Progenitor cell of endocrine pancreas (in vitro differentiated cells): ENCODE measurements at places on chromosomes 5 and 9.

- DNase-seq = no peak
These were observed 273.1 kb downstream of the ARHGEF28 start for GRCh38 chr5:73899055-73899454.

DNA sequence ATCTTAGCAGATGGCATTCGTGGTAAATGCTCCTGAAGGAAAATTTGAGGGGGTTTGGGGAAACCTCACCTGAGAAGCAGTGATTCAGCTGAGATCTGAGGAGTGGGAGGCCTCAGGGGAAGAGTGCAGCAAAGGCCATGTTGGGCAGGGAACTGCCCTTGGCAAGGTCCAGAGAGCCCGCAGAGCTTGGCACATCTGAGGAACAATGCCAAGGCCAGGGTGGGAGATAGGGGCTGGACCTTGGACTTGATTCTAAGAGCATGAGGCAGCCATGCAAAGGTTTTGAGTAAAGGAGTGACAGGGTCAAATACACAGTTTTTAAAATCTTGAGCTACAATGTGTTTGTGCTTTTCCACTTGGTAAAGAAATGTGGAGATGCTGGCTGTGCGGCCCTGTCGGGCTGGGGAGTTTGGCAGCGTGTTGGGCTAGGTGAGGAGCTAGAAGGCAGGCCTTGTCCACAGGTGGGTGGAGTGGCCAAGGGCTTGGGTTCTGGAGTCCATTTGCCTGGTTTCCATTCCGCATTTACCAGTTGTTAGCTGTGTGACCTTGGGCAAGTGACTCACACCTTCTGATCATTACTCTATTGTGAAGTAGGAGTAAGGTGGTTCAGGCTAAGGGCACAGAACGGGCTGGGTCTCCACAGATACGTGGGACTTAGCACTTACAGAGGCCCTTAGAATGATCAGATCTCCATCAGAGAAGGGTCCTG is 6.1 kb downstream of the TBC1D13 start:
- DNase-seq = no peak

DNA sequence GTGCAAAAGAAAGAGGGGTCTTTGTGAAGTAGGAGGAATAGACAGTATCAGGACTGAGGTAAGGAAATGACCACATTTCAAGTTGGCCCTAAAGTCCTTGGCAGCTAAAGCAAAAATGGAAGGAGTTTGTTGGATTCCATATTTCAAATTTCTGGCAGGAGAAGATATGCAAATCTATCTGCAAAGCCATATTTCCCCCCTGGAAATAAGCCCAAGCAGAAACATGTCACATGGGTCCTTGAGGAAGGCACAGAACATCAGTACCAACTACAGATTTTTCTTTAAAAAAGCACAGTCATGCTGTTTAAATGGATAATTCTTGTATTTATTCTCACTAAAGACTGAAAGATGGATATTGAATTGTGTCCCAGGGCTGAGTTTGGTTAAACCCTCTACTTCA is 323.0 kb downstream of the TRIM32 start:
- no peak for DNase-seq

GRCh38 chr5:175235251-175235960 is 208.6 kb downstream of the DRD1 start:
- no peak for DNase-seq

GRCh38 chr5:23274171-23274570 is 233.2 kb upstream of the PRDM9 start:
- no peak for DNase-seq

- no peak for DNase-seq
These were observed 10.8 kb upstream of the CPLX2 start for GRCh38 chr5:175860531-175861045.

GRCh38 chr5:76403766-76404222 is 709 bp downstream of the IQGAP2 start:
- DNase-seq = peak; percentile 66

- DNase-seq = no peak
These were observed 97.7 kb downstream of the FNBP1 start for GRCh38 chr9:129945314-129945713.

GRCh38 chr5:13992795-13993194 is 48.3 kb upstream of the DNAH5 start:
- DNase-seq = no peak

DNA sequence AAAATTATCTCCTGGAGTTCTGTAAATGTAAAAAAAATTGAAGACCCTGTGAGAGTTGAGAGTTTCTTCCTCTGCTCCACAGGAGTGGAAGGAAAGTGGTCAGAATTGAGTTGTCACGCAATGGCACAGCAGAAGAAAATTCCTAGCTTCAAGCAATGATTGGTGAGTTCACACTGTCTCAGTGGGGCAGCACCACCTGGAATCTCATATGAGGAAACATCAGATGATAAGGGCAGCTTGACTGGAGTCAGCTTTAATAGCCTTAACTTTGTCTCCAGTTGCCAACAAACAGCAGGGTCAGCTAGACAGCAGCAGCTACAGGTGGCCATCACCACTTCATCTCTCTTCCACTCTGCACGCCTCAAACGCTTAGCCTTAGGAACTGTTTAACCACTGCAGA is 211.1 kb downstream of the EFNA5 start:
- no peak for DNase-seq

DNA sequence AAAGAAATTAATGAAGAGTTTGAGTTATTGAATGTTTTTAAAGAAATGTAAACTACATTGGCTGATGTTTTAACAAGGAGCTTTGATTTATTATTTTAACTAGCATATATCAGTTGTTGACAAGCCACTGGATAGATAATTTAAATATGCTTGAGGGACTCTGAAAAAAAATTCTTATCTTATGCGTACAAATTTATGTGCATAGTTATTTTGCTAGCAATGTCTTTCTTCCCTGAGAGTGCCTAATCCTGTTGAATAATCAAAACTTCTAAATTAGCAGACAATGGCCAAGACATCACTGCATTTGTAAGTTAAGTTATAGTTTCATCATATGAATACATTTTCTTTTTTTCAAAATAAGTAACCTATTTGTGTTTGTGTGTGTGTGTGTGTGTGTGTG is 342.3 kb downstream of the MED10 start:
- no peak for DNase-seq

- DNase-seq = no peak
These were observed 138.6 kb upstream of the RAD23B start for GRCh38 chr9:107144475-107144874.
